H7 (cell line): ENCODE measurements at places on chromosomes 6 and 20. TPM values are rescaled to one million over a fixed set of nuclear protein-coding genes. Genes with fewer than 3 reads are reported as not detected.

Gene GNAS-AS1
- 0.24 and 0.26 TPM in 2 replicates for total RNA-seq

Gene JPH2
- 0.67 and 0.69 TPM in 2 replicates for total RNA-seq

Gene HMGCLL1
- 0.41 and 1.7 TPM in 2 replicates for total RNA-seq

Gene MYBL2
- 76.2 and 111 TPM in 2 replicates for total RNA-seq

Gene BPIFB4
- total RNA-seq, result not detected in 2 replicates

Gene TGM2
- 0.83 and 1.1 TPM in 2 replicates for total RNA-seq

Gene SPATS1
- total RNA-seq, result not detected in 2 replicates

Gene SLC26A8
- total RNA-seq, result 0.03 TPM in 1 of 2 replicates, not detected in the other

Gene HRH3
- total RNA-seq, result 0.85 and 1.9 TPM in 2 replicates

Gene PRSS35
- 1.5 and 1.6 TPM in 2 replicates for total RNA-seq

Gene TRIM31
- total RNA-seq, result not detected in 2 replicates

Gene SMOC2
- 0.18 and 0.45 TPM in 2 replicates for total RNA-seq

Gene VWA7
- total RNA-seq, result 0.44 and 2.1 TPM in 2 replicates

Gene CLIC5
- 0.45 TPM in 1 of 2 replicates, not detected in the other for total RNA-seq

Gene MAP3K5
- total RNA-seq, result 0.59 and 1.3 TPM in 2 replicates

Gene SYNDIG1
- total RNA-seq, result 8.5 and 9.2 TPM in 2 replicates

Gene ELOVL4
- total RNA-seq, result 4.8 and 5.1 TPM in 2 replicates

Gene BANF2
- total RNA-seq, result not detected in 2 replicates

Gene PRL
- not detected in 2 replicates for total RNA-seq
